ENCODE measurements at places on chromosomes 5 and 9.

DNA sequence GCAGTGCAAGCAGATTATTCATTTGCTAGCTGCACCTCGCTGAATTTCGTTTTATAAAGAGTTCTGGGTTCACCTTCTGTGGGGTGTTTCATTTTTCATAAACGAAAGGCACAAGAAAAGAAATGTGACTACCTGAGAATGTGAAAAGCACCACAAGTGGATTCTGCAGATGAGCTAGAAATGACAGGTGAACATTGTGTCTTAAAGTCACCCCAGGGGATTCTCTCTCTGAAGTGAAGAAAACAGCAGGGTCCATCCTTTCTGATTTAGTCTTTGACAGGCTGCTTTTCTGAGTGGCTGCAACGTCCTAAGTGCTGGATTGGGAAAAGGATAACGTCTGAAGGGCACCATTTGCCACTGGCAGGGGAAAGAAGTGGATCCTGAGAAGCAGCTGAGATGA lies 469.3 kb downstream of the SPATA31D1 start:
- DNase-seq: no peak

DNA sequence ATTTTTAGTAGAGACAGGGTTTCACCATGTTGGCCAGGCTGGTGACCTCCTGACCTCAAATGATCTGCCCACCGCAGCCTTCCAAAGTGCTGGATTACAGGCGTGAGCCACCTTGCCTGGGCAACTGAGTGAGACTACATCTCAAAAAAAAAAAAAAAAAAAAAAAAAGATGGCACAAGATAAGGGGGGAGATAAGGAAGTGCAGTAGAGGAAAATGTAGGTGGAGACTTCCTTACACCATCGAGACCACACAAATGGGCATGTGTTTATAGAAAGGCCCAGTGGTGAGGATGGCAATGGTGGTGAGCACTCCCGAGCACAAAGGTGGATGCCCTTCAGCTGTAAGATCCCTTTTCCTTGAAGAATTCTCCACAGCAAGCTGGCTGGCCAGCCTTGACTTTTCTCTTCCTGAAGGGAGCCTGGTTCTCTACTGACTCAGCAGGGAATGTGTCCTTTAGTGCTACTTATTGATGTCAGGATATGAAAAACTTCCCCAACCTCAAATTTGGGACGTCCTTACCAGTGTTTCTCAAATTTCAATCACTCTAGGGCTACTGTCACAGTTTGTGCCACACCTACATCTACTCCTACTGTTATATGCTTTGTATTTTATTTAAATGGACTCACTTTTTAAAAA lies 28.2 kb downstream of the ERGIC1 start:
- no peak for DNase-seq

DNA sequence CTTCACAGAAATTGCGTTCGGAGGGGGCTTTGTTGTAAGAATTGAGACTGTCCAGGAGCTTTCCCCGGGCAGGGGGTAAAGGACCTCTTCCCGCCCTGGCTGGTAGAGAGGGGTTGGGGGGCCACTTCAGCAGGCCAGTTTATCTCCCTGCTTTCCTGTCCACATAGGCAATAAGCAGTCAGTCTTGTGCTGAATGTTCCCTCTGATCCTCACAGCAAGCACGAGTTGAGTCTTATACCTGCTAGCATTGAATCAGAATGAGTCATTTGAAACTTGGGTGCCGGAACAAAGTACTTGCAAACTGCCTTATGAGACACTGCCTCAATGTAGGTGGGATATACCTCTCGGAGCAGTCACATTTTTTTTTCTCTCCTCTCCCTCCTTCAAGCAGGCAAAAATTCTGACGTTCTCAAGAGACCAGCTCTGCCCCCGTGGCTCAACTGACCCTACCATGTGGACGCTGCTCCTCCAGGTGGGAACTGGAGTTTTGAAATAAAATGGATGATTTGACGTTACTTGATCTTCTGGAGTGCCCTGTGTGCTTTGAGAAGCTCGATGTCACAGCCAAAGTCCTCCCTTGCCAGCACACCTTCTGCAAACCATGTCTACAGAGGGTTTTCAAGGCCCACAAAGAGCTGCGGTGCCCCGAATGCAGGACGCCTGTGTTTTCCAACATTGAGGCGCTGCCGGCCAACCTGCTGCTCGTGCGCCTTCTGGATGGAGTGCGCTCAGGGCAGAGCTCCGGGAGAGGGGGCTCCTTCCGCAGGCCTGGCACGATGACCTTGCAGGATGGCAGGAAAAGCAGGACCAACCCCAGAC lies 1.3 kb downstream of the SH3RF2 start:
- no peak for DNase-seq

GRCh38 chr9:38234479-38235170 lies 157.9 kb upstream of the ALDH1B1 start:
- no peak for DNase-seq

DNA sequence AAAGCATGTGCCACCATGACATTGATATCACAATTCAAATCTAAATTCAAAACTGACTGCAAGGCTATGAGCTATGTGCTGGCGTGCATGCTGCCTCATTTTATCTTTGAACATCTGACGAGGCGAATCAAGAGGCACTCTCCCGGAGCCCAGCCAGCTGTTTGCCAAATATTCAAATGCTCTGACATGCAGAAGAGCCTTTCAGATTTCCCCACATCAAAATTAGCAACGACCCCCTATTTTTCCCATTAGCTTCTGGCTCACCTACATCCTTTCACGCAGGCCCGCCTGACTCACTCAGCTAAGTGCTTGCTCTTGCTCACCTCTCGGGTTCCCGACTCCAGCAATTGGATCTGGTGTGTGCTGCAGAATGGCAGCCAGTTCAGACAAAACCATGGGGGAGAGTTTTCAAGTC lies 159.0 kb downstream of the NR2F1-AS1 start:
- DNase-seq: no peak

DNA sequence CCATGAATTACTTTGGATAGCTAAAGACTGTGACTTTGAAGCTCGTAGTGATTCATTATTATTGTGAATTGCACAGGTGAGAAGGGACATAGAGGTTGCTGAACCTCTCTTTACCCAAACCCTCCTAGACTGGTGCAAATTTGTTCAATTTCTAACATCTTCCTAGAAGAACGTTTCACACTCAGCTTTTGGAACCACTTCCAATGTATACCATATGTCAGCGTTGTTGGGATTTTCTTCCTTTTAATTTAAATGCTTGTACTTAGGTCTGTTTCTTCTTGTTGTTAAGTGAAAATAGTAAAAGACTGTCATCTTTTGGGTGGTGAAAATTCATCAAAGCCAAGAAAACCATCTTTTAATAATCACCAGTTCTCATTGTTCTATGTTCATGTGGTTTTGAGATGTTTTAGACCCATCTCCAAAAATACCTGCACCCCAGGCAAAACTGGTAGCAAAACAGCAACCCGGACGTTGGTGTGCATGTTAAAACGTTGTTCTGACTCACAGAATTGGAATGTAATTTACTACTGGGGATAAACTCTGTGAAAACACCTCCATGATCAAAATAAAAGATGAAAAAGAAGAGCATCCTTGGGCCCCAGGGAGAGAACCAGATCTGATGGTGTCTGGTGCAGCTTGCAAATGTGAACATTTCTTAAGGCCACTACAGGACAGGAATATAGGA lies 238.3 kb downstream of the NPR3 start:
- DNase-seq: no peak

DNA sequence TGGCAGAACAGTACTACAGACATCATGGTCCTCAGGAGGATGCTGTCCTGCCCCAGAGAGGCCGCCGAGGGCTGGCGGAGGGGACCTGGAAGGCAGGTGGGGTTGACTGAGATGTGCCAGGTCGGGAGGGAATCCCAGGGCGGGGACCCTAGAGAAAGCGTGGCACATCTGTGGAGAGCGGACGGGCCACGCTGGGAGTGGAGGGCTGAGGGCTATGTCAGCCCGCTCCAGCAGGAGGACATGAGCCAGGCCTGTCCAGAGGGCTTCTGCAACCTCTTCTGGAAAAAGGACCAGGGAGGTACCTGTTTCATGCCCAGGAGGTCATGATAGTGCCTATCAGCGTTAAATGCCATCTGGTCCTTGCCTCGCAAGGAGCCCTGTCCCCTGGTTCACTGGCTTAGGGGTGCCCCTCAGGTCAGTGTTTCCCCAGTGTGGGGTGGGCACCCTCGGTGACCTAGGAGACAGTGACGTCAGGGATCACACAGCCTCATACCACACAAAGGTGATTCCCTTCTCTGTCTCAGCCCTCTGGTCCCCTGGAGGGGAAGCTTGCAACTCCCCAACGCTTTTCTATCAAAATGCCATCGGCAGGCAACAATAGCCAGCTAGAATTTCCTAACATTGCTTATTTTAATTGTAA lies 103.6 kb upstream of the IER5L start:
- DNase-seq: no peak

GRCh38 chr5:9538504-9538903 lies 7.4 kb downstream of the SEMA5A start:
- no peak for DNase-seq
